NCI-H69 (cell line): ENCODE measurements at places on chromosomes 4 and X.

GRCh38 chrX:113512700-113513395 is 672.2 kb upstream of the AMOT start:
- DNase-seq: no peak

GRCh38 chr4:123505095-123506010 is 108.8 kb downstream of the SPRY1 start:
- peak; percentile 93 for DNase-seq

- no peak for DNase-seq
These were observed 133.7 kb downstream of the ANK2 start for GRCh38 chr4:113183032-113183605.

DNA sequence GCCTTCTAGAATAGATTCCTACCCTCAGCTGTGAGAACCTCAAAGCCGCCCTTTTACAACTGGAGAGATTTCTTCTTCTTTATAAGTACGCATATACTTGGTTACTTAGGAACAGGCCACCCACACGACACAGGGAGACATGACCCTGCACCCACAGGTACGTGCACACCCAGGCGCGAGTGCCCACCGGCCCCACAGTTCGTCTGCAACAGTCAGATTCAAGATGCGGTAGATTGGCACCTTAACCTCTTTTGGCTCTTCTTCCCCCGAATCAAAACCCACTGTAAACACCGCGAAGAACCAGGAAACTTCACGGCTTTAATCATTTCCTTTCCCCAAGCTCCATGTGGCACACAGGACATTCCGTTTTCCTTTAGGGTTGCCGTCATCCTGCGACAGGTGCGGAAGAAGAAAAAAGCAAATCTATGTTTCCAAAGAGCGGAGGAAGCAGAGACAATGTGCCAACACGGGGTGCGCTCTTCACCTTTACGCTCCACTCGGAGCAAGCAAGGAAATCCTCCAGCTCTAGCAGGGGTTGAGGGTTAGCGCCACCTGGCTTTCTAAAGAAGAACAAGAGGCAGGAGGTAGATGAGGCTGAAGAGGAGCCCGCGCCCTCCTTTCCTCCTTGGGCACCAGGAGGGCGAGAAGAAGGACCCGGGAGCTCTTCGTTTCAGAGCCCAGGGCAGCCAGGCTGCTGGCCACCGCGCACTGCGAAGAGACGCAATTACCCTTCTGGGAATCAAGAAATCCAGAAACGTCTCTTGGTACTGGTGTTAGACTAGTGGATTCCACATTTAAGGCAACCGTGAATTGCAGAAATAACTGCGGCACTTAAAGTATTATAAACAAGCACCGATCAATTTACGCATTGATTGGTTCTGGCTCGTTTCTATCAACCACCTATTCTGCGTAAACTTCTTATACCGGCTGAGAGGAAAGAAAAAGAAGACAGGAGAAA is 35.7 kb downstream of the HAND2 start:
- peak; percentile 91 for DNase-seq

GRCh38 chr4:180913750-180914149 is 1329.5 kb upstream of the TENM3 start:
- peak; percentile 93 for DNase-seq

GRCh38 chrX:74814681-74815080 is 110.6 kb downstream of the NEXMIF start:
- no peak for DNase-seq
